ENCODE measurements at places on chromosomes 7 and 10. TPM values are rescaled to one million over a fixed set of nuclear protein-coding genes. Genes with fewer than 3 reads are reported as not detected.

Gene FZD1
- 8.6 TPM for polyA plus RNA-seq

Gene HTRA1
- polyA plus RNA-seq = 345 TPM

Gene SUN3
- not detected for polyA plus RNA-seq

Gene LRRC18
- polyA plus RNA-seq = not detected

Gene MNX1
- polyA plus RNA-seq = not detected

Gene MRPL43
- 157 TPM for polyA plus RNA-seq

Gene MRLN
- 24.3 TPM for polyA plus RNA-seq

Gene SYT15B
- 0.39 TPM for polyA plus RNA-seq

DNA sequence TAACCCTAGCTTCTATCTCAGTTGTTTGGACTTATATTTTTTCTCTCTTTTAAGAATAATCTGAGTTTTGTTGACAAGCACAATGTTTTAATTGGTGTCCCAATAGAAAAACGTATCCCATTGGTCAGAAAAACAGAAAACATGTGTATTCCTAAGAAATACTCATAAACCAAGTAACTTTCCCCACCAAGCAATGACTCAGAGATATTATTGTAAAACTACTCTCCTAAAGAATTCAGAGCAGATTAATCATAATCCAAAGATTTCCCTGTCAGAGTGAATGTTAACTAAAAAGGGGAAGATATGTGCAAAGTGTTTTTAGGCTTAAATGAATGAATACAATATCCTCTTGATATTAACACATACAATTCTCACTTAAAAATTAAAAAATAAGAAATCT lies 29.4 kb upstream of the MBL2 start:
- DNase-seq = no peak

DNA sequence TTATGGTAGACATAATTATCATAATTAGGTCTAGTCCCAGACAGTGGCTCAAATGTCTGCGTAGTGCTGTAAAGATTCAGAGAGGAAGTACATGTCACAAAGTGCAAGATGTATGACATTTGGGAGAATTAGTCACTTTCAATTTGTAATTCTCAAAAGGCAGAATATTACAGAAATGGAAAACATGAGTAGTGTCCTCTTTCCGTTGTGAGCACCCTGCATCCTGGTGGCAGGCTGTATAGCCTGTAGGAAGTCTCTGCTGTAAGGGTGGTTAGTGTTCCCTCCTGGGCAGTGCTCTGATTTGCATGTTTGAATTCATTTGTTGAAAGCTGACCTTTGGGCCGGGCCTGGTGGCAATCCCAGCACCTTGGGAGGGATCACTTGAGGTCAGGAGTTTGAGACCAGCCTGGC lies 17.0 kb downstream of the CDK14 start:
- no peak for DNase-seq

- no peak for DNase-seq
Measured at GRCh38 chr7:78970440-78970916, 483.0 kb downstream of the MAGI2 start.

GRCh38 chr10:60914690-60915141 lies 29.3 kb downstream of the RHOBTB1 start:
- no peak for DNase-seq

GRCh38 chr7:123120286-123120685 lies 79.5 kb downstream of the SLC13A1 start:
- no peak for DNase-seq

GRCh38 chr10:124224331-124225028 lies 131.1 kb upstream of the CHST15 start:
- DNase-seq = no peak

DNA sequence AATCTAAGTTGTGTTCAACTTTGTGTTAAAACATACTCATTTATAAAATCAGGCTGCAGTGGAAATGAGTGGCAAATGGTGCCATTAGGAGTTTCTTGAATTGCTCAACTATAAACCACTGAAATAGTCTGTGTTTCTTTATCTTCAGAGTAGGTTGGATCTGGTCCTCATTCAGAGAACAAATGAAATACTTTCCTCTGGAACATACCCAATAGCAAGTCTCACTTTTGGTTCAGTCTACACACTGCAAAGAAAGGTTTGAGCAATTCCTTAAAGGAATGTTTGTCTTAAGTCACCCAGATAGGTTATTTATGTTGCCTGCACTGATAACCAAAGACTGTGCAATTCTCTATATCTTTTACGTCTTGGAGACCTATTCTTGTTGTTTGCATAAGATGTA lies 62.5 kb downstream of the ABCB4 start:
- no peak for DNase-seq

- DNase-seq = no peak
Measured at GRCh38 chr10:61931620-61932332, 30.3 kb downstream of the ARID5B start.

DNA sequence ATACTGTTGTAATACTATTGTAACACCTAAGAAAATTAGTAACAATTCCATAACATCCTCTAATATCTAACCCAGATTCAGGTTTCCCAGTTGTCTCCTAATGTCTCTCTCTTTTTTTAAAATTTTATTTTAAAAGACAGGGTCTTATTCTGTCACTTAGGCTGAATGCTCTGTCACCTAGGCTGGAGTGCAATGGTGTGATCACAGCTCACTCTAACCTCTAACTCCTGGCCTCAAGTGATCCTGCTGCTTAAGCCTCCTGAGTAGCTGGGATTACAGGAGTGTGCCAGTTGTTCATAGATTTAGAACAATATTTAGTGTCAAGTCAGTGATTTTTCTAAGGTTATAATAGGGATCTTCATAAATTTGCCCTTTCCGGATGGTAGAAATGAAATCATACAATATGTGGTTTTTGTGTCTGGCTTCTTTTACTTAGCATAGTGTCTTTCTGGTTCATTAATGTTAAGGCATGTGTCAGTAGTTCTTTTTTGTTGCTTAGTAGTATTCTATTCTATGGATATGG lies 14.7 kb downstream of the RALA start:
- DNase-seq = no peak

DNA sequence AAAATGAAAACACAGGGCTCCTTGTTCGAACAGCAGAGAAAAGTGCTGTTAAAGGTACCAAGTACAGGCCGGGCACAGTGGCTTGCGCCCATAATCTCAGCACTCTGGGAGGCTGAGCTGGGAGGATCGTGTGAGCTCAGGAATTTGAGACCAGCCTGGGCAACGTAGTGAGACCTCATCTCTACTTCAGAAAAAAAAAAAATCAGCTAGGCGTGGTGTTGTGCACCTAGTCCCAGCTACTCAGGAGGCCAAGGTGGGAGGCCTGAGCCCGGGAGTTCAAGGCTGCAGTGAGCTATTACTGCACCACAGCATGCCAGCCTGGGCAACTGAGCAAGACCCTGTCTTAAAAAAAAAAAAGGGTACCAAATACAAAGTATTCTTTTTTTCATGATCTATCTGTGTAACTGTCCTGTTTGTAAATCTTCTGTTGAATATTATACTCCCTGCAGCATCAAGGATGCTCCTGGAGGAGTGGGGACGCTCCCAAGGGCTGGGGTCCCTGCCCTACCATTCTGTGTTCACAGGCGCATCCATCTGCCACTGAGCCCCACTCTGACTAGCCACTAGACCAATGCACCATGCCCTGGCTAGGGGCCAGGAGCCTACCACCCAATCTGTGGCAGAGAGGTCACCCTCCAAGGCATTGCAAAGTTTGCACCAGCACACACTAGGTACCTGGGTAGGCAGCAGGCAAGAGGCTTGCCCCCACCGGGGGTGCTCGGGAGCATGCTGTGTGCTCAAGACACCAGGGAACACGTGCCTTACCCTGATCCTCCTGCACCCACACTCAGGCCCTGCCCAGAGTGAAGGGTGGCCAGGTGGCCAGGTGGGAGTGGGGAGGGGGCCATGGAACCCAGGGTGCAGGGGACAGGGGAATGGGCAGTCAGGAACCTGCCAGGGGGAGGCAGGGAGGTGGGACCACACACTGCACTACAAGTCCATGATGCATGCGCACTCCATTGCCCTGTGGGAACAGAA lies 67.3 kb upstream of the KMT2C start:
- no peak for DNase-seq

DNA sequence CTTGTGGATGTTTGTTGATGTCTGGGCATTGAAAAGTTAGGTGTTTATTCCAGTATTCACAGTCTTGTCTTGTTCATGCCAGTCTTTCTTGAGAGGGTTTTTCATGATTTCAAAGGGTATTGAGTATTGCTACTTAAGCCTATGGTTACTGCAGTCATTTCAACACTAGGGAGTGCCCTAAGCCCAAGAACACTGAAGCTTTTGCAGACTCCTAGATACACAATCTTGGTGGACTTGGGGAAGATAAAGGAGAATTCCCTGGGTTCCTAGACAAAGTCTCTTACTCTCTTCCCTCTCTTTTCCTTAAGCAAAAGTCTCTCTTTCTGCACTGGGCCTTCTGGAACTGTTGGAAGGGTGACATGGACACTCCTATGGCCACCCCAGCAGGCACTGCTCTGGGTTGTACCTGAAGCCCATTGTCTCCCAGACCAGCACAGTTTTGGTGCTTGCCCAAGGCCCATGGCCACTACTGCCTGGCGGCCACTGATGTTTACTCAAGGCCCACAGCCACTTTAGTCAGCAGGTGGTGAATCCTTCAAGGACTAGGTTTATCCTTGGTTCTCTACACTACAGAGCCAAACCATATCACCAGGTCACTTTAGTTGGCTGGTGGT lies 24.9 kb downstream of the SAMD9 start:
- DNase-seq = no peak

- no peak for DNase-seq
Measured at GRCh38 chr7:147245274-147245673, 1128.7 kb downstream of the CNTNAP2 start.

DNA sequence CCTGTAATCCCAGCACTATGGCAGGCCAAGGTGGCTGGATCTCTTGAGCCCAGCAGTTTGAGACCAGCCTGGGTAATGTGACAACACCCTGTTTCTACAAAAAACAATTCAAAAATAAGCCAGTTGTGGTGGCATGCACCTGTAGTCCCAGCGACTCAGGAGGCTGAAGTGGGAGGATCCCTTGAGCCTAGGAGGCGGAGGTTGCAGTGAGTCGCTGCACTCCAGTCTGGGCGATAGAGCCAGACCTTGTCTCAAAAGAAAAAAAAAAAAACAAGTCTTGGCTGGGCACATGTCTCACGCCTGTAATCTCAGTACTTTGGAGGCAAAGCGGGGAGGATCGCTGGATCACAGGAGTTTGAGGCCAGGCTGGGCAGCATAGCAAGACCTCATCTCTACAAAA lies 74.6 kb upstream of the PDSS1 start:
- DNase-seq = no peak

DNA sequence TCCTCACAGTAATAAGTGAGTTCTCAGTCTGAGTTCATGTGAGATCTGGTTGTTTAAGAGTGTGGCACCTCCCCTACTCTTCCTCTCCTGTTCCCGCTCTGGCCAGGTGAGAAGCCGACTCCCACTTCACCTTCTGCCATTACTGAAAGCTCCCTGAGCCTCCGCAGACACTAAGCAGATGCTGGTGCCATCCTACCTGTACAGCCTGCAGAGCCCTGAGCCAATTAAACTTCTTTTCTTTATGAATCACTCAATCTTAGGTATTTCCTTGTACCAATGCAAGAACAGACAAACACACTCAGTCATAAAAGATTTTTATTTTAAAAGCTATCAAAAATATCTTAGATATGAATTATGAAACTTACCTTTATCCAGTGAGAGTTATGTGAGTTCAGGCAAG lies 39.5 kb upstream of the PFKP start:
- DNase-seq = no peak

DNA sequence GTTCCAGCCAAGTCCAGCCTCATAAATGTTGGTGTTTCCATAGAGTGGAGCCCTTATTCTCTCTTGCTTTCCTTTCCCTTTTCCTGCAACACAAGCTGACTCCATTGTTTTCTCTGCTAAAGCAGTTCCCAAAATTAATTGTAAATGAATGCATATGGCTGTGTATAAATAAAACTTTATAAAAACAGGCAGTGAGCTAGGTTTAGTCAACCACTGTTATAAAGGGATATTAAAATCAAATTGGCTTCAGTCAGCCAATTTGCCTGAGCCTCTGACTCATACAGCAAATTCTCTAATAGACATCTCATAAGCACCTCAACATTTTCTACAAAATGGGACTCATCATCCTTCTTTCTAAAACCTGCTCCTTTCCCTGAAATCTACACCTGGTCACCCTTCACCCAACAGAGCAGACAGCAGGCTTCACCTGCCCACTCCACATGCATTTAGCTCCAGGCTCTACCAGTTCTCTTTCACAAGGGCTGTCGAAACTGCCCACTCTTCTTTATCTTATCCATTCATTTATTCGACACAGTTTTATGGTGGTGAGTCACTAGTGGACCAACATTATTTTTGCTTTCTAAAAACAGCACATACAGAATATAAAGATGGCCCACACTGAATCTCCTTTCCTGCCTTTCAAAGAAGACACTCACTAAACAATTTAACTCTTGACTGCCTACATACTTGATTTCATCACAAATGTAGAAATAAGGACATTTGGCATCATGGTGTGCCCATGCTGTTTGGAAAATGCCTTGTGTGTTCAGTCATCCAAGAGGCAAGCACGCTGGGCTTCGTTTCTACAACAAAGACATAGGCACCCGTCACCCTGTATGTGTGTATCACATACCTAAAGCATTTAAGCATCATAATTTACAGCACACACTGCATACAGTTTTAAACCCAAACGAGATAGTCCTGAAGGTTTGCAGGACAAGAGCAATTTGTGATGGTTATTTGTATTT lies 74.6 kb upstream of the C7orf33 start:
- no peak for DNase-seq

DNA sequence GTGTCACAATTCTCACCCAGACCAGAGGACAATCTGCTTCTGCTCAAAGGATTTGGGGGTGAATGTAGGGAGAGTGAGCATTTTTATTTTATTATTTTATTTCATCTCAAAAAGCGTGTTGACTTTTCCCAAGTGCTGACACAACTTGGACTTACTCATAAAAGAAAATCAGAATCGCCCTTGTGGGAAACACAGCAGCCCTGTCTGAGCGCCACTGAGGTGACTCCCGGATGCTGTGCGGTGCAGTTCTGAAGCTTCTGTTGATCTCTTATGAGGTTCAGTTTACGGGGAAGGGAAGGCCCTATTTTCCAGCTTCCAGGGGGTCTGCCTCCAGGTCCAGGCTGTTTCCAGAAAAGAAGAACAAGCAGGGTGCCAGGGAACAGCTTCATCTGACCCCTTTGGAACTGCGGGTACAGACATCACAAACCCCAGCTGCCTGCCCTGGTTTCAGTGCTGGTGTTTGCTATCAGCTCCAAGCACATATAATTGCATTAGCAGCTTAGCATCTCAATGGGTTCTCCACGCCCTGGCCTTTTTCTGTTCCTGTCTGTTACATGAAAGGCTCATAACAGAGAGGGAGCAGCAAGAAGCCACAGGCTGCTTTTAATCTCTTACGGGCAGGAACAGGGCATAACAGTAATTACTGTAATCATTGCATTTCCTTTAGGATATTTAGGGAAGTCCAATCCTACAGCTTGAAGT lies 52.4 kb downstream of the PARP12 start:
- DNase-seq = no peak

DNA sequence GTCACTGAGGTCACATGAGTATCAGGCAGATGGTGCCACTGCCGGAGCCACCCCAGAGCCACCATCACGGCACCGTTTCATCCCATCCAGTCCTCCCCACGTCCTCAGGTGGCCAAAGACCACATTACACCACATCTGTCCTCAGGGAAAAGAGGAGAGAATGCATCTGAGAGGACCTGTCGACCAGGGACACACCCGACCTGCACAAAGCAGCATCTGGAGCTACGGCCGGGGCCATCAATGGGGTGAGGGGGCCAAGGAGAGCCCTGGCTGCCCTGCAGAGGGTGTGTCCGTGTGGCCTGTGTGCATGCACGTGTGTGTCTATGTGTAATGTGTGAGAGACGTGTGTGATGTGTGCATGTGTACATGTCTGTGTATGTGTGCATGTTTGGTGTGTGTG lies 480.6 kb downstream of the DNAJB6 start:
- DNase-seq = no peak

- no peak for DNase-seq
Measured at GRCh38 chr7:144812379-144813283, 23.2 kb downstream of the TPK1 start.

GRCh38 chr7:50587737-50588136 lies 22.5 kb upstream of the DDC start:
- DNase-seq = no peak
